CD4-positive, CD25-positive, alpha-beta regulatory T cell (primary cell): ENCODE measurements at places on chromosomes 12 and 14.

DNA sequence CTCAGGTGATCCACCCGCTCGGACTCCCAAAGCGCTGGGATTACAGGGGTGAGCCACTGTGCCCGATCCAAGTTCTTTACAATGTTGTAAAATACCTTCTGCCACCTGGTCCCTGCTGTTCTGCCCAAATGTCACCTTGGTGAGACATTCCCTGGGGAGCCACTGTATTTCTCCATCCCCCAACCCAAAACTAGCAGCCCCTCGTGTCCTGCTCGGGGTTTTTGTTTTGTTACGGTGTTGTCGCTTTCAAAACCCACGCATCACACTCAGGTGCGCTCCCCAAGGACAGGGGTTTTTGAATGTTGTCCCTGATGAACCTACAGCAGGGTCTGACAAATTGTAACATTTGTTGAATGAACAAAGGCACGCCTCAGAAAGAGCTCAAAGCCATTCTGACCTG is 37.4 kb downstream of the CAMKK2 start:
- no peak for DNase-seq

DNA sequence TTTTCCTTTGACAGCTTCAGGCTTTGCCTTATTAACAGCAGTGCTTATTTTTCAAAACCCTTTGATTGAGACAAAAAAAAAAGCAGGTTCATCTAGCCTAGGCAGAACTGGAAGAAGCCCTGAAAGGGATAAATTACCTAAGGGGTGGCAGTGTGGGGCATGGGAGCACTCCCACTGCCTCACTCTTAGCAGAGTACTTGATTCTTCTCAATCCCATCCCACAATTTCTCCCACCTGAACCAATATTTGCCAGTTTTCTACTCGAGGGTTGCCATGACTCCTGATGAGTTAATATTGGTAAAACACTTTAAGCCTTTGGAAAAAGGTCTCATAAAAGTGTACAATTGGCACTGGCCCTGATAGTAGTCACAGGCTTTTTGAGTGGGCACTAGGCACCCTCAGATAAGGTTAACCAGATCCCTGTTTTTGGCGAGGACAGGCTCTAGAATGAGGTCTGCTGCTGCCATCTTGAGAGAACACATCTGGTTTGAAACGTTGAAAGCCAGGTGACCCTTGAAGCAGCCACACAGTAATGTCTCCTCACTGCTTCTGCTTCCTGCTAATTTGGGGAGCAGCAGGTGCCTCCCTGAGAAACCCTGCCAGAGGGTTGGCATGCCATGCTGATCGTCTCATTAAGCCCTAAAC is 320.0 kb downstream of the RAD51B start:
- DNase-seq = no peak

DNA sequence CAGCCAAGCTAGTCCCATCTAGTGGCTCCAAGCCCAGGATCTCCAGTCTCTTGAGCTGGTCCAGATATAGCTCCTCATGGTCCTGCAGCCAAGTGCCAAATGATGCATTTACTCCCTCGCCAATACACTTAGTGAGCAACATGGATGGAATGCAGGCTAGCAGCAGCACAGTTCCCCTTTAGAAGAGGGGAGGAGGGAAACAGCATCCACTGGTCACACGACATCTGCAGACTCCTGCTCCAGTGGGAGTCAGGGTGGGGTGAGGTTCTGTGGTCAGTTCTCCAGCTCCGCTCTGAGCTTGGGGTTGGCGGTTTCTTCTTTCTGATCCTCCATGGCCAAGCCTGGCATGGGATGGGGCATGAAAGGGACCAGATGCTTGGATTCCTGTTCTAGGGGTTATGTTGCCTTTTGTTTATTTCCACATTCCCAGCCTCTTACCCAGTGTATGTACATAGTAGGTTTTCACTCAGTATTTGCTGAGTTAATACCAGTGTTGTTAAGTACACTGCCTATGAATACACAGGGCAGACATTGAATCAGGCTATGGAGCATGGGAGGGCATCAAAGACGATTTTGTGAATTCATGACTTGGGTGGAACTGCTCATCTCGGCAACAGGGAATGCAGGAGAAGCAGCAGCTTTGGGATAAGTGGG is 57.3 kb downstream of the GALNT16 start:
- DNase-seq = no peak

- DNase-seq = no peak
Observed at GRCh38 chr12:49881415-49882247, 22.1 kb downstream of the FAIM2 start.

GRCh38 chr12:47983541-47984115 is 20.2 kb downstream of the TMEM106C start:
- no peak for DNase-seq

GRCh38 chr14:38669027-38669426 is 413.1 kb upstream of the CLEC14A start:
- no peak for DNase-seq

DNA sequence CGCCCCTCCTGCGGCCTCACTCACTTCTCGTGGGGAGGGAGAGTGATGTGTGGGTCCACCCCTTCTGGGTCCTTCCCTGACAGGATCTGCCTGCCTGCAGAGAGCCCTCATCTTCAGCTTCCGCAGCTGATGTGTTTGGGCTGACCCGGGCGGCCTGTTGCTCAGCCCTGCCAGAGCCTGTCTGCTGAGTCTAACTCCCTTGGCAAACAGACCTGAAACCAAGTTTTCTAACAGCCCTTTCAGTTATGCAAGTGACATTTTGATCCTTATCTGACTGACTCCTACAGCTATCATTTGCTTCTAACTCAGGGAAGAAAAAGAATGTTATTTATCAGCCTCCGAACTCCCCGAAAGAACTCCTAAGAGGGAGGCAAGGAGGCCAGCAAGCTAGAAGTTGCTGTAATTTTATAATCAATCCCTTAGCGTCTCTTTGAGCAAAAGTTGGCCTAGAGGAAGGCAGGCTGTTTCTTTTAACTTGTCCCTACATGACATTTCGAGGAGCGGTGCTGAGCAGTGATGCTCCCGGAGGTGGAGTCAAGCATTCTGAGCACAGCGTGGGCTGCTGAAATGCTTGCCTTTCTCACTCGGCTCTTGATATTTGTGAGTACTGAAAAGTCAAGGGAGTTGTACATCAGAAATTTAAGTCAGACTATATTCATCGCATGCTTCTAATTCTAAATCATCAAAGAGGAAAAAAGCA is 31.5 kb upstream of the CACNA2D4 start:
- DNase-seq = no peak

DNA sequence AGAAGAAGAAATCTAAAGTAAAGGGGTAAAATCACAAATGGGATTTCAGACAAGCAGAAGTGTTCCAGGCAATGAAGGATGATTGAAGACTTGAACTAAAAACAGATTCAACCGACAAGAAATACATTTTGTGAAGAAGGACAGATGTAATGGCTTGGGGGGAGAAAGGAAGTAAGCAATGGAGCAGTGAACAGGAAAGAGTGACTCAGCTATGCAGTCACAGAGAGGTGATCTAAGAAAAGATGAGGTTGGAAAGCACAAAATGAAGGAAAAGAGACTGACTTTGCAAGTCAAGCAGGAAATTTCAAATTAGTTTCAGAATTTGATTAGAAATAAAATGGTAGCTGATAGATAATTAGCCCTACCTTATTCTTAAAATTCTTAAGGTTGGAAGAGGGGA is 66.5 kb downstream of the PUS7L start:
- DNase-seq = no peak

DNA sequence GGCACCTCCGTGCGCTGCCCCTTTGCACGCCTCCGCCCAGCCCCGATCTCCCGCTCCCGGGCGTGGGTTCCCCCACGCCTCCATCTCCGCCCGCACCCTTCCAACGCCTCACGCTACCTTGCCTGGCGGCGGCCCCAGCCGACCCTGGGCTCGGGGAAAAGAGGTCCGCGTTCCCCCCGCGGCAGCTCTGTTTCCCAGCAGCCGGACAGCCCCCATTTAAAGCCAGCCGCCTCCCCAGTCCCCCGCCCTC is at the start of gene PRIMA1:
TSS of gene PRIMA1 (minus strand) at position 193 of the 250 bp plus-strand sequence. CDS start 767 bp downstream, outside the sequence.
- DNase-seq = no peak

- DNase-seq = peak; percentile 35
Observed at GRCh38 chr14:24436355-24437019, 6.1 kb downstream of the SDR39U1 start.

- DNase-seq = no peak
Observed at GRCh38 chr12:22729957-22730443, 105.0 kb downstream of the ETNK1 start.

- no peak for DNase-seq
Observed at GRCh38 chr14:69068744-69069421, 84.0 kb downstream of the DCAF5 start.

- no peak for DNase-seq
Observed at GRCh38 chr12:2432856-2433255, 361.9 kb upstream of the FKBP4 start.

- DNase-seq = no peak
Observed at GRCh38 chr12:88946372-88946997, 366.2 kb upstream of the KITLG start.

DNA sequence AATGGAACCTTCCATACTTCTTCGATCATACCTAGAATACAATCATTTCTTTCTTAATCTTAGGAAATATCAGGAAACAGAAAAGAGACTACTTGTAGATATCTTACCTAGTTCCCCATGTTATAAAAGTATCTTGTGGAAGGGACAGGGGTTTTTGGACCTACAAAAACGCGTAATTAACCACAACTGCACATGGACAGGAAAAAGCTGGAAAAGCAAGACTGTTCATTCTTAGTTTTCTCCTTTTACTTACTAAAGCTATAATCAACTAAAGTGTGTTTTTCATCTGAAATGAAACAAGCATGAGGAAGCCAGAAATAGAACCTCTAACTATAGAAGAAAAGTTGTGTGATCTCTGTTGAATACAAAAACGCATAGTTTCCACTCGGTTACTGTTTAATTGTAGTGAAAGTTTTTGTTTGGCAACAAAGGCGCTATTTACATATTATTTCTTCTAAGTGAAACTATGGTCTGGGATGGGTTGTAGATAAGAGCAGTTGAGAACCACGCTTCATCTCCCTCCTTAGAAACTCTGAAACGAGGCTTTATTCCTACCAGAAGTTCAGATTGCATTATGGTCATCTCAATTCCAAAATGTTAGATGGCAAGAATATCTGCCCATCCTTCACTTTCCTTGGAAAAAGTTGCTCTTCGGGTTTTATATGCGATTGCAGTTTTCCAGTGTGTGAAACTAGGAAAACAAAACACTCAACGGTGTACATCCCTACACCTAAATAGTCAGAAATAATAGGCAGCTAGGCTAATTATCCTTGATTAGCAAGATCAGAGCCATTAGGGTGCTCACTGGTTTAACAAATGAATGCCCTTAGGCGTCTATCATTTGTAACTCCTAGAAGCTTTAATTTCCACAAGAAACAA is 1.1 kb downstream of the BCAT1 start:
- no peak for DNase-seq

DNA sequence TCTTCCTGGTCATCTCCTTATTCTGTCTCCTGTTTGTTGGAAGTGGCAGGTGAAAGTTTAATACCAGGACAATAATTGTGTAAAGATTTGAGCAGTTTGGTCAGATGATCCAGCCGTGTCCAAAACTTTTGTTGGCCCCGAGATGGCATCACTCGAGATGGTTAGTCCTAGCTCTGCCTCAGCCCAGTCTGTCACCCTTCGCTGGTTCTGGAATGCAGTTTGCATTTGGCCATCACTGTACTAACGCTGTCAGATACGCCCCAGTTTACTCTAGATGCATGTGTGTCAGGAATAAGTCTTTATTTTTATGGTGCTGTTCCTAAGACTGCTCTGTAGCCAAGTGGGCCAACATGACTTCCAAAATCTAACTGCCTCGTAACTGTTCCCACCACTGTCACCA is 79.6 kb downstream of the MOK start:
- no peak for DNase-seq

- DNase-seq = no peak
Observed at GRCh38 chr12:109612975-109613502, 39.4 kb downstream of the MVK start.

GRCh38 chr14:93318927-93319326 is 13.9 kb downstream of the BTBD7 start:
- DNase-seq = no peak

DNA sequence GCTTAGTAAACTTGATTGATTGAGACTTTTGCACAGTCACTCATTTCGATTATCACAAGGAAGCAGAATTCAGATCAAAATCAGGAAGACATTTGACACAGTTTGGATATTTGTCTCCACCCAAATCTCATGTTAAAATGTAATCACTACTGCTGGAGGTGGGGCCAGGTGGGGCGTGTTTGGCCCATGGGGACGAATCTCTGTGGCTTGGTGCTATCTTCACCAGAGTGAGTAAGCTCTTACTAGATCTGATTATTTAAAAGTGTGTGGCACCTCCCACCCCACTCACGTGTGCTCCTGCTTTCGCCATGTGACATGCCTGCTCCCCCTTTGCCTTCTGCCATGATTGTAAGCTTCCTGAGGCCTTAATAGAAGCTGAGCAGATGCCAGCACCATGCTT is 291.4 kb downstream of the PCNX1 start:
- no peak for DNase-seq

DNA sequence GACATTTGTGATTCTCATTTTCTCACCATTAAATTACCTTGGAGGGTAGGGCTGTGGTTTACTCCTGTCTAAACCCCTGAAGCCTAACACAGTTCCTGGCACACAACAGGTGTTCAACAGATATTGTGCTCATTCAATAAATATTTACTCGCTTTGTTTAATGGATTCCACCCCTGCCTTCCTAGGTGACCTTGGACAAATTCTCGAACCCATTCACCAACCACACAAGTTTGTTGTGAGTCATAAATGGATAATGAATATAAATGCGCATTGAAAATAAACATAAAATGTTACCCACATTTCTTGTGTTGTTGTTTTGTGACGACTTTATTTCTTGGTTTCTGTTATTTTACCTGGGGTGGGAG is 362 bp upstream of the TSFM start:
- DNase-seq = no peak

GRCh38 chr14:34796902-34797301 is 78.3 kb downstream of the BAZ1A start:
- no peak for DNase-seq

GRCh38 chr12:119052001-119052400 is 70.7 kb downstream of the SRRM4 start:
- no peak for DNase-seq

GRCh38 chr12:128012110-128012509 is 254.9 kb upstream of the TMEM132C start:
- DNase-seq = no peak

GRCh38 chr14:95440951-95441350 is 75.5 kb downstream of the SYNE3 start:
- no peak for DNase-seq

GRCh38 chr12:122107261-122107660 is 28.7 kb downstream of the MLXIP start:
- no peak for DNase-seq
